Caco-2 (cell line): ENCODE measurements at places on chromosomes 13 and 19.
A peak's percentile ranks its signal among the peaks of the same experiment; 100 is the strongest.

DNA sequence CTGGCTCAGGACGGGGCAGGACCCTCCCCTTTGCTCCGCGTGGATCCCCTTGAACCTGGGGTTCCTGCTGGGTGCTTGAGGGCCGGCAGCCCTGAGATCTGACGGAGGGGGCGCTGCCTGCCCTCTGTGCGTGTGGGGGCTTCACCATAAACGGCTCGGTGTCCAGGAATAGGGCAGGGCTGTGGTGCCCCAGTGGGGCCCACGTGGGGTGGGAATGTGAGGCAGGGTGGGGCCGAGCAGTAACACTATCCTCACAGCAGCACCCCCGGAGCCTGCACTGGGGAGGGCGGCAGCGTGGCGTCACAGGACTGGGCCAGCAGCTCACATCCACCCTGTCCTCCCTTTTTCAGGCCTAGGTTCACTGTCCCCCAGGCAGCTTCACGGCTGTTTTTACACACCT, 38.0 kb downstream of the GAS6 start:
- no peak for DNase-seq

GRCh38 chr13:100451923-100452322, 136.7 kb downstream of the GGACT start:
- no peak for DNase-seq

GRCh38 chr13:99057310-99057975, 79.6 kb upstream of the DOCK9 start:
- no peak for DNase-seq

DNA sequence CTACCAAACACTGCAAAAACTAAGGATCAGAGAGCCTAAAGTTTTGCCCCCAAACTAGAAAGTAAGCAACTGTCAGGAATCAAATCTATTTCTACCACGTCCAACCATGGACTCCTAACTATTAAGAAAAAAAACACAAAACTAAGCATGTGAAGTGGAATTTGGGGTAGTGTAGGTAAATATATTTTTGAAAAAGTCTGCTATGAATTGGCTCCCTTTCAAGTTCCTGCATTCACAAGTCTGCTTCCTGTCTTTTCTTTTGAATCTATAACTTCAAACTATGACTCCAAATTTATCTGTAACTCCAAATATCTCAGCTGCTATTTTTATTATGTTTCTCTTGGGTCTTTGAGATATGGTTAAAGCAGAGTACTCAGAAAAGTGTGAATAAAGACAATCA, 47.0 kb downstream of the PCDH9 start:
- no peak for DNase-seq

DNA sequence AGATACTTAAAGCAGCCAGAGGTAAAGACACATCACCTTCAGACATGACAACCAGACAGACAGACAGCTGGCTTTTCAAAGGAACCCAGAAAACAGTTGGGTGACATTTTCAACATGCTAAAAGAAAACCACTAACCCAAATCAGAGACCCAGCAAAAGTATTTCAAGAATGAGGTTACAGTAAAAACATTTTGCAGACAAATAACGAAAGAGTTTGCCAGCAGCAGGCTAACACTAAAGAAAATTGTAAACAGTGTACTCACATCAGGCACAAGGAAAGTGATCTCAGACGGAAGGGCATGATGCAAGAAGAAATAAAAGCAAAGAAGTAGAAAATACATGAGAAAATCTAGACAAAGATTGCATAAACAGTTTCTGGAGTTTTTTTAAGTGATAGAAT, 46.4 kb downstream of the AP1M1 start:
- no peak for DNase-seq

DNA sequence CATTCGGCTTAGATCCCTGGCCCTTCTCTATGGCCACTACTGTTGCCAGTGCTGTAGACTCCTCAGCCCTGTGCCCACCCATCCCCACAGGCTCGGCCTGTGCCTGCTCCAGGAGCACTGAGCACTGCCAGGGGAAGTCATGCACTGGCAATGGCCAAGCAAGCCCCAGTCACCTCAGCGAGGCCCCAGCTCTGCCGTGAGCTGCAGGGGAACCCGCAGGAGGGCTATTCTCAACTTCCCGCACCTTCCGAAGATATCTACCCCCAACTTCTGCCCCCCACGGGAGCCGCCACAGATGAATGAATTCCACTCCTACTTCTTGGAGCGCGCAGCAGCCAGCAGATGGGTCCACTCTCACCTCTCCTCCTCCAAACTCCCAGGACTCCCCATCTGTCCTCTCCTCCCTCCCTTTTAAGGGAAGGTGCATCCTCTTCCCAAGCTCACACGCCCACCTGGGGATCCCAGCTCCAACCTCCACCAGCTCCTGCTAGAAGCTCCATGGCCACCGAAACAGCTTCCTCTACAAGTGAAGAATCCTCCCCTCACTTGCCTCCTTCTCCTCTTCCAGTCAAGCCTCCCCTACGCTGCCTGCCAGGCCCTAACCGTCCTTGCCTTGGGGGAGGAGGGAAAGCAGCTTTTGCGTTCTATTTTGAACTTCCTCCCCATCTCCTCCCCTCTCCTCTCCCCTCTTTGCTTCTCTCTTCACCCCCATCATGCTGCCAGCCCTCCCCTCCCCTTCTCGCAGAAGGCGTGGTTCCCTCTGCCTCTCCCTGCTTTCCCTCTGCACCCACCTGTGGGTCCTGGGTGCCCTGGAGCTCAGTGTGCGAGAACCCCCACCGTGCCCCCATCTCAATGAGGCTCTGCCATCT, 52.2 kb downstream of the PEPD start:
- DNase-seq: no peak

GRCh38 chr19:33329736-33330135, 27.4 kb upstream of the CEBPA start:
- no peak for DNase-seq

GRCh38 chr19:35337097-35337983, 8.4 kb downstream of the CD22 start:
- DNase-seq: no peak

DNA sequence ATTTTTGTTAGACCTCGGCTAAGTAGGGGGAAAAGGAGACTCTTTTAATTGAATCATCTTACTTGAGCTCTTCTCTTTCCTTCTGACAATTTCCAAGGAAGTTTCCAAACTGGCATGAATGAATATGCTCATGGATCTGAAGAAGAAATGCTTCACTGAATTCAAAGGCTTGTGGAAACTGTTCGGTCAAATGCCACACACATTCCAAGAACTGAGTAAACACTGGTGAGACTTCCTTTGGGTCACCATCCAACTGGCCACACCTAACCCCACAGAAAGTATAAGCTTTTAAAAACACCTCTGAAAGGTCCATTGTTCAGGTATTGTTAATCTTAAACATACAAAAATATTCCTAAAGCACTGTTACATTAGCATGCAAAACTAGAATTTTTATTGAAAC, 33.6 kb downstream of the MTMR6 start:
- DNase-seq: no peak

GRCh38 chr19:7007859-7008258, 13.4 kb downstream of the MBD3L2B start:
- no peak for DNase-seq

GRCh38 chr13:30873499-30873898, 32.6 kb upstream of the MEDAG start:
- DNase-seq: no peak

GRCh38 chr13:106996867-106997618, 429.1 kb upstream of the ARGLU1 start:
- peak; percentile 63 for DNase-seq

GRCh38 chr19:55474269-55475265, 1.9 kb upstream of the ZNF628 start:
- DNase-seq: no peak

DNA sequence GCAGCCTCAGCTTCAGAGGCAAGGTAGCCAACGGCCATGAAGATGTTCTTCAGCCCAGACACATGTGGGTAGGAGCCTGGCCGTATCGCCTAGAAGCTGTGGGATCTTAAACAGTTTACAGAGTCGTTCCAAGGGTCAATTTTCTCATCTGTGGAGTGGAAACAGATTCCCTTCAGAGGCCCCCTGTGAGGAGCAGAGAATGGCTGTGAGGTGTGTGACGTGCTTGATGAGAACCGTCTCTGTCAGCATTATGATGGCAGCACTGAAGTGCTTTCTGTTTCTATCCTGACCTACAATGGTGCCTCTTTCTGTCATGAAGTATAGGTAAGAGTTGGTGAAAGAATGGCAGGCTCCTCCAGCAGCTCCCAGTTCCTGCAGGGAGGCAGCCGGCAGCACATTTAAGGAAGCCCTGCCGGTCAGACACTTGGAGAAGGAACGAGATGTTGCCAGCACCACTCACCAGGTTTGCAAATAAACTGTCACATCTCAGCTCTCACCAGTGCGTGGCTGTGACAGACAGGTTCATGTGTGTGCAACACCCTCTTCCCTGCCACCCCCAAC, 277.3 kb downstream of the FOXO1 start:
- DNase-seq: no peak
